NCI-H1930 (cell line): ENCODE measurements at places on chromosomes 4 and X.

GRCh38 chr4:30842689-30843088, 122.5 kb downstream of the PCDH7 start:
- DNase-seq: no peak

DNA sequence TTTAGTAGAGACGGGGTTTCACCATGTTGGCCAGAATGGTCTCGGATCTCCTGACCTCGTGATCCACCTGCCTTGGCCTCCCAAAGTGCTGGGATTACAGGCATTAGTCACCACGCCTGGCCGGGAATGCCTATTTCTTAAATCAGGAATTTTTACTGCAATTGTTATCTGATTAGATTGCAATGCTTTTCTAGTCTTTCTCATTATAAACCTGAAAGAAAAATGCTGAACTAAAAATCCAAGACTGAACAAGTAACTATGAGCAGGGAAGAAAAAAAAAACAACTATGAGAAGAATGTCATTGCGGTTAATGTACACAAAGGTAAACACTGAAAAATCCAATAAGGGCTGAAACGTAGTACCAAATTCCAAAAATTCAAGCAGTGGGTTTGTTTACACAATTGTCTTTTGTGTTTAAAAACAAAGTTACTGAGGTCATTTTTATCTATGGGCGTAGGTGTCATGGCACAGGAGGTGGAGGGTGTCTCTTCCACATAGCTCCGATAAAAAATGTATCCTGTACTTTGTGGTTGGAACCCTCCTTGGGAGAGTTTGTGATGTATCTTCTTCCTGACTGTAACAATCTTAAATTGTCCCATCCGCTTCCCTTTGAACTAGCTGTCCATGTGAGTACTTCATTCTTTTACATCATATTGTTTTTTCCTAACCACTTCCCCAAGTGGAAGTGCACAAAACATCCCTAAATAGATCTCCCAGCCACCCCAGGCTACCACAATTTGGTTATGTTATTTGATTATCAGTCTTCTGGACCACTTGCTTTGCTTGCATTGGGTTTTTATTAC, 11.1 kb upstream of the TMEM156 start:
- DNase-seq: no peak

DNA sequence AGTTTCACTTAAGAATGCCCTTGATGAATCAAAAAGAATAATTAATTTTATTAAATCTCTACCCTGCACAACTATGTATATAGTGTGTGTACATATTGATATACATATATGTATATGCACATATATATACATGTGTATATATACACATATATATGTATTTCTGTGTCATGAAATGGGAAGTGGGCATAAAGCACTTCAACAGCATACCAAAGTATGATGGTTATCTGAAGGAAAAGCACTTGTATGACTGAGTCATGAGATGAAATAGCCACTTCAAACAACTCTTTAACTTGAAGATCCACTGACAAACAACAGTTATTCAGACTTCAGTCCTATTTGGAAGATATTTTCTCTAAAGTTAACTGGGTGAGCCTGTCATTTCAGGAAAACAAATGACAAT, 16.3 kb downstream of the RNF128 start:
- DNase-seq: no peak

- no peak for DNase-seq
Measured at GRCh38 chr4:53782458-53782845, 191.2 kb upstream of the LNX1 start.

GRCh38 chr4:3532751-3533422, 665 bp upstream of the LRPAP1 start:
- DNase-seq: no peak

- peak; percentile 11 for DNase-seq
Measured at GRCh38 chr4:158172261-158173258, at the start of gene GASK1B. Gene GASK1B (minus strand): TSS chr4:158173025. CDS start chr4:158171375, 1,650 bp downstream.

- no peak for DNase-seq
Measured at GRCh38 chr4:82905205-82905604, 4.7 kb downstream of the THAP9 start.

- no peak for DNase-seq
Measured at GRCh38 chr4:53043891-53044650, 182.0 kb downstream of the RASL11B start.

DNA sequence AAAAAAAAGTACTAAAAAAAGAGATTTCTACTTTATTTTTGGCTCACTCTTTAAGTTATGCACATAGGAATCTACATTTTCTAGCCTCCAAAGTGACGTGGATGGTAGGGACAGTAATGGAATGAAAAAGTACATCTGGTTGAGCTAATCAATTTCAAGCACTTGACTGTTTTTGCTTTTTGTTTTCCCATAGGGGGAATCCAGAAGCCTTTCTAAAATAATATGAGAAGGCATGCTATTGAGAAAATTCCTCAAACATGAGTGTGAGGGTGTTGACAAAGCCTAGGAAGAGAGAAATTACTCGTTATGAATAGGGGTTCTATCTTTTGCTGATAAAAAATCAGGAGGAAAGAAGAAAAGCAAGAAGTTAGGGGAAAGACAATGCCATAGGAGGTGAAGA, 242.5 kb upstream of the PUDP start:
- no peak for DNase-seq

- no peak for DNase-seq
Measured at GRCh38 chrX:155148724-155149537, 67.3 kb upstream of the VBP1 start.

GRCh38 chr4:37383579-37384229, 139.2 kb downstream of the NWD2 start:
- DNase-seq: no peak

- DNase-seq: no peak
Measured at GRCh38 chrX:32987142-32987541, 224.2 kb downstream of the DMD start.

DNA sequence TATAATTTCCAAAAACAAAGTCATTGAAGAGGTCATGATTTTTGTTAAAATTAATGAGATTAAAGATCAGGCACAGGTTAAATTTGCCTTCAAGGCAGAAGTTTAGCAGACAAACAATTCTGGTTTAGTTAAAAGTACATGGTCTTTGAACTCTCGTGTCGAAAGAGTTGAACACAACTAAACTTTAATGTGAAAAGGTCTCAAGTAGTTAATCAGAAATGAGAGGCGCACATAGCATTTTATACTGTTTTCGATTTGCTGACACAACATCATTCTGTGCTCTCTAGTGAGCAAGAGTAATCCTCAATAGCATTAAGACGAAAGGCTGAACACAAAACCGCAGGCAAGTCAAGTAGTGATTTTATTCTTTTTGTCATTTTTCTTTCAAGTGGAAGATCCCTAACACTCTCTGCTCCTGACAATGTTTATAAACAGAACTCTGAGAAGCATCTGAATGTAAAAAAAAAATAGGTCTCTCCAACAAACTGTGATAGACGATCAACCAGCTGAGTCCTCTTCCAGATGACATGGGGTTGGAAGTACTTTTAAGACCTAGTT, 49.8 kb downstream of the SH3RF1 start:
- DNase-seq: no peak

GRCh38 chr4:4542774-4543485, 1.1 kb upstream of the STX18 start:
- no peak for DNase-seq

- DNase-seq: no peak
Measured at GRCh38 chr4:140556372-140557085, 12.2 kb downstream of the UCP1 start.

GRCh38 chr4:120720354-120720934, 202.1 kb downstream of the PRDM5 start:
- DNase-seq: no peak

- DNase-seq: no peak
Measured at GRCh38 chr4:11650801-11651596, 222.3 kb upstream of the HS3ST1 start.

- DNase-seq: no peak
Measured at GRCh38 chr4:20416800-20417199, 165.1 kb downstream of the SLIT2 start.

DNA sequence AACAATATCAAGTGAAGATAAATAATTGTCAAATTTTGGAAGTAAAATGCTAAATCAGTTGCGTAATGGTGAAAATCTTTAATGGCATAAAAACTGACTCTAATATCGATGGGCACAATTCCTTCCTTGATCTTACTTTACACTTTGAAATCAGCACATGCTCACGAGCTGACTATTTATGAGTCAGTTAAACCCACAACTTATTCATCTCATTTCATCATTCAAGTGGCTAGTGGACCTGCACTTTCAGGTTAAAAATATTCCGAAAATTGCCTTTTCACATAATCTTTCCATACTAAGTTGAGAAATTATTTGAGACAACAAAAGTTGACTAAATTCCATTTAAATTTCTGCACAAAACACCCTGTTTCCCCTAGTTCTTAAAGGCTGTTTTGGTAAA, 582.1 kb upstream of the TENM3 start:
- no peak for DNase-seq

GRCh38 chr4:94653984-94654609, 103.7 kb upstream of the BMPR1B start:
- DNase-seq: no peak

DNA sequence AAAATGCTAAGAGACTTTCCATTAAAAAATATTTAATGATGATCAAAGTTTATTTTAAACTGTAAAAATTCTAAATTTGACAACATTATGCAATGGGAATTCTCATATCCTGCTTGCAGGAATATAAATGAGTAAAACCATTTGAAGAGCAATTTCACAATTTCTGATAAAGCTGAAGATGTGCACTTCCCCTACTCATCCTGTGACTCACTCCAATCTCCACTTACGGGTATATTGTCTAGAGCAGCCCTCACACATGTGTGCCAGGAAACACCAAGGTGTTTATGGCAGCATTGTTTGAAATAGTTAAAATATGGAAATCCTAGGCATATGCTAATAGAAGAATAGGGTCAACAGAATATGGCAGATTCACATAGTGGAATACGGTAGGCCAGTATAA, 158.4 kb downstream of the PDHA2 start:
- DNase-seq: no peak

- no peak for DNase-seq
Measured at GRCh38 chrX:20593402-20593801, 326.7 kb upstream of the RPS6KA3 start.

DNA sequence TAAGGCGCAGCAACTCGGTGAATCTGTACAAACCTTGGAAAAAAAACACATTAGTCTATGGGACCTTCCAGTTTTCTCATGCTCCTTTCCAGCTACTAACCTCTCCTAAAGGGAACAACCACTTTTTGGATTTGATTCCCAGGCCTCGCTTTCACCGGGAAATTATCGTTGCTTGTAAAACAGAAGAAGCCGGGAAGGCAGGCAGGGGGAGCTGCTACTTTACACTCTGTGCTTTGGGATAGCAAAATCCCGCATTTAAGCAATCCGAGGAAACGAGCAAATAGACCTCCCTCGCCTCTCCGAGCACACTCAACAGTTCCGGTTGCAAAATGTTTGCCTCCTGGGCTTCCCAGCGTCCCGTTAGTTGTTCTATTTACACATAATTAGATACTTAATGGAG, 1.2 kb downstream of the CD38 start:
- DNase-seq: no peak

DNA sequence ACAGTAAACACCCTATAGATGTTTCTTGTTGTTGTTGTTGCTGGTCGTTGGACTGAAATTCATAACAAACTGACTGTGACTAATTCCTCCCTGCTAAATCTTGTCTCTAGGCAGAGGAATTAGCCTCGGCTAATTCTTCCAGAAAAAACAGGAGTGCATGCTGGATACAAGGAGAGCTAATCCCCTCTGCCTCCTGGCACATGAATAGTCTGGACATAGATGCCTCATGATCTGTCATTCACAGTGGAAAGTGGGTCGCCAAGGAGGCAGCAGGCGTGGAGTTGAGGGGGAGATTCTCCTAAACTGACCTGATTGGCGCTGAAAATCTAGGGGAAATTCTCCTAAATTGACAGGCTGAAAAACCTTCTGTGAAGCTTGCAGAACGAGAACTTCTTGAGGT, 220.1 kb downstream of the DCTD start:
- no peak for DNase-seq

DNA sequence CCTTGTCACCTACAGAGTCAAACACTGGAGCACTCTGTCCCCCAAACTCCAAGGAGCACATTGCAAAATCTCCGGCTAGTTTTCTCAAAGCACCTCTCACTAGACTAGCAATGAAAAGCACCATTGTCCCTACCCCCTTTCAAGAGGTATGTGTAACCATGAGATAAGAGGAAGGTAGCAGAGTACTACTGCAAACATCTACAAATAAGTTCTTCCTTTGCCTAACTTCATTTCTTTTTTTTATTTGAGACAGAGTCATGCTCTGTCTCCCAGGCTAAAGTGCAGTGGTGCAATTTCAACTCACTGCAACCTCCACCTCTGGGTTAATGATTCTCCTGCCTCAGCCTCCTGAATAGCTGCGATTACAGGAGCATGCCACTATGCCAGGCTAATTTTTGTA, 17.7 kb downstream of the PPP4R3C start:
- no peak for DNase-seq

- no peak for DNase-seq
Measured at GRCh38 chr4:157818946-157819692, 353.7 kb downstream of the GASK1B start.

DNA sequence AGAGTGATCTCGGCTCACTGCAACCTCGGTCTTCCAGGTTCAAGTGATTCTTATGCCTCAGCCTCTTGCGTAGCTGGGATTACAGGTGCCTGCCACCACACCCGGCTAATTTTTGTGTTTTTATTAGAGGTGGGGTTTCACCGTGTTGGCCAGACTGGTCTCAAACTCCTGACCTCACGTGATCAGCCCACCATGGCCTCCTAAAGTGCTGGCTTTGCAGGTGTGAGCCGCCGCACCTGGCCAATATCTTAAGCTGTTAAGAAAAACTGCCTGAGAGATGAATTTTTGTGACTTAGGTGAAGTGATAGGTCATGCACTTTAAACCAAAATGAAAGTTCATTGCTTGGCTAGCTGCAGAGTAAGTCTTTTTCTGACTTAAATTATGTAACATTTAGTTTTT, 5.8 kb downstream of the KDM6A start:
- DNase-seq: no peak

DNA sequence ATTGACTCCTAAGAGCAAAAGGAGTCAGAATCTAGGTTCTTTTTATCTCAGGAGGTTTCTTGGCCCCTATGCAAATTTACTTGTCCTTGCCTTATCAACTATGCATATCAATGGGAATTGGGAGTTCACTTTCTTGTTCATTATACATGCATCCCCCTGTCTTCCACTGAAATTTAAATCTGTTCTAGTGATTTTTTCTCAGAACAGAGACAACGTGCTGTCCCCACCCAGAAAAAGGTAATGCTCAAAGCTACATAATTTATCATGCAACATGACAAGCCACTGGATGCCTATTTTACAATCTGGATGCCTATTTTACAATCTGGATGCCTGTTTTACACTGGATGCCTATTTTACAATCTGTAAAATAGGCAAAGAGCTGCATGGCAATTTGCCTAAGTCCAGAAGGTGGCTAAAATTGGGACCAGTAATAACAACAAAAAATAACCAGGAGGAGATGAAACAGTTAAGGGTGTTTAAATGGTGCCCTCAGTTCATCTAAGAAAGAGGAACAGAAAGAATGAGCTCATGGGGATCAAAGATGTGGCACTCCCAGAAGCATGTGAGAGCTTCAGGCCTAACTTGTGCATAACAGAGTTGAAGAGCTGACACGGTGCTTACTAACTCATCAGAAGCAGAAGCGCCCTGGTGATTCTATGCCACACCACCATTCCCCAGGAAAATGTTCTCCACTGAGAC, 537.8 kb upstream of the BOD1L1 start:
- no peak for DNase-seq

- no peak for DNase-seq
Measured at GRCh38 chr4:140851804-140852203, 95.6 kb upstream of the TBC1D9 start.

- no peak for DNase-seq
Measured at GRCh38 chr4:55933611-55934010, 15.1 kb upstream of the CEP135 start.

- DNase-seq: no peak
Measured at GRCh38 chr4:109728385-109728784, 1.5 kb downstream of the PLA2G12A start.
